Activated CD8-positive, alpha-beta memory T cell treated with anti-CD3 and anti-CD28 coated beads for 48 hours (primary cell): ENCODE measurements at places on chromosomes 13 and 19.

- peak; percentile 26 for DNase-seq
These were observed 7.5 kb downstream of the PLA2G4C start for GRCh38 chr19:48102870-48103751.

- no peak for DNase-seq
These were observed 1213.1 kb downstream of the OLFM4 start for GRCh38 chr13:54241719-54242118.

- no peak for DNase-seq
These were observed at the start of gene NMRK2 for GRCh38 chr19:3932931-3933810. Gene NMRK2, plus strand, starts transcription at chr19:3933069. Its CDS starts 603 bp downstream, at chr19:3933672.

GRCh38 chr13:46797501-46798237 is 708 bp upstream of the ESD start:
- no peak for DNase-seq

- DNase-seq: no peak
These were observed 59.6 kb downstream of the DPY19L3 start for GRCh38 chr19:32465176-32465575.
